Psoas muscle (tissue), 8 donors: ENCODE measurements at places on chromosomes 13 and 19.

- peak; percentile 61 for DNase-seq
Measured at GRCh38 chr19:40365613-40366401, 17.3 kb downstream of the PLD3 start.

- DNase-seq: no peak
Measured at GRCh38 chr13:60214213-60215055, 50.7 kb upstream of the DIAPH3 start.

GRCh38 chr19:54211235-54211634 lies 10.6 kb downstream of the RPS9 start:
- no peak for DNase-seq

DNA sequence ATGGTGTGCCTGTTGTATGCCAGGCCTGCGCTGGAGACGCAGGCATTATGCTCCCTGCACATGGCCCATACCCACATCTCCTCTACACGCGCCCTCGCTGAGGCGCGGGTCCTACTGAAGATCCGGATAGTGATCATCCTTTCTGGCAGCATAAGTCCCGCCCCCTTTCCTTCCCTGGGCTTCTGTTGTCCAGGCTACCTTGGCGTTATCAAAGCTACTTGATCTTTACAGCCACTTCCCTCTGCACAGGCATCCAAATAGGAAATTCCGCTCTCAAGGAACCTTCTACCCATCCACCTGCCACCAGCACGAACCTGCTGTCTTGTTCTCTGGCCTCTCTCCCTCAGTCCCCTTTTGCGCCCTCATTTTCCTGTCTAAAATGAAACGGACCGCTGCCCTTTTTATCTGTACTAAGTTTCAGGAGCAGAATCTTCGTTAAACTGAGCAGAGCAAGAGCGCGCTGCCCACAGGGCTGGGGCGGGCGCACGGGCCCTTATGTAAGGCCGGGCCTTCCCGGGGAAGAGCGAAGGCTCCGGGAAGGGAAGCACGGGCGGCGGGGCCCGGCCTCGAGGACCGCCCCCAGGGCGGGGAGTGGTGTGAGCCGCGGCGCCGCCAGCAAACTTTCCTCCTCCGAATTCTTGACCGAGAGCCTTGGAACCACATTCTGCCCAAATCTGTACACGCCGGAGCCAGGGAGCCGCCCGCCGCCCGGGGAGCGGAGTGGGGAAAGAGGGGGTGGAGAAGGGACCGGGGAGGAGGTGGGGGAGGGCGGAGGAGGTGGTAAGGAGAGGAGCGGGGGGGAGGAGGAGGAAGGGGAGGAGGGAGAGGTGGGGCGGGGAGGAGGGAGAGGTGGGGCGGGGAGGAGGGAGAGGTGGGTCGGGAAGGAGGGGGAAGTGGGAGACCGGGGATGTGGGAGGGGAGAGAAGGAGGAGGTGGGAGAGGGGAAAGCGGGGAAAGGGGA lies 920 bp upstream of the UBE2L5 start:
- peak; percentile 88 for DNase-seq

GRCh38 chr13:92806215-92806614 lies 420.4 kb upstream of the GPC6 start:
- no peak for DNase-seq

DNA sequence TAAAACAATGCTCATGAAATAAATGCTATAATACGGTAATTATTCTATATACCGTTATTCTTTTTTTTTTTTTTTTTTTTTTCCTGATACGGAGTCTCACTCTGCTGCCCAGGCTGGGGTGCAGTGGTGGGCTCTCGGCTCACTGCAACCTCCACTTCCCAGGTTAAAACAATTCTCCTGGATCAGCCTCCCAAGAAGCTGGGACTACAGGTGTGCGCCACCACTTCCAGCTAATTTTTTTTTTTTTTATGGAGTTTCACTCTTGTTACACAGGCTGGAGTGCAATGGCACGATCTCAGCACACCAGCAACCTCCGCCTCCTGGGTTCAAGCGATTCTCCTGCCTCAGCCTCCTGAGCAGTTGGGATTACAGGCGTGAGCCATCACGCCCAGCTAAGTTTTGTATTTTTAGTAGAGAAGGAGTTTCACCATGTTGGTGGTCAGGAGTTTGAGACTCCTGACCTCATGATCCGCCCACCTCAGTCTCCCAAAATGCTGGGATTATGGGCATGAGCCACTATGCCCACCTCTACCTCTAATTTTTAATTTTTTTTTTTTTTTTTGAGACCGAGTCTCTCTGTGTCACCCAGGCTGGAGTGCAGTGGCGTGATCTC lies 6.9 kb downstream of the PPP1R15A start:
- DNase-seq: no peak

DNA sequence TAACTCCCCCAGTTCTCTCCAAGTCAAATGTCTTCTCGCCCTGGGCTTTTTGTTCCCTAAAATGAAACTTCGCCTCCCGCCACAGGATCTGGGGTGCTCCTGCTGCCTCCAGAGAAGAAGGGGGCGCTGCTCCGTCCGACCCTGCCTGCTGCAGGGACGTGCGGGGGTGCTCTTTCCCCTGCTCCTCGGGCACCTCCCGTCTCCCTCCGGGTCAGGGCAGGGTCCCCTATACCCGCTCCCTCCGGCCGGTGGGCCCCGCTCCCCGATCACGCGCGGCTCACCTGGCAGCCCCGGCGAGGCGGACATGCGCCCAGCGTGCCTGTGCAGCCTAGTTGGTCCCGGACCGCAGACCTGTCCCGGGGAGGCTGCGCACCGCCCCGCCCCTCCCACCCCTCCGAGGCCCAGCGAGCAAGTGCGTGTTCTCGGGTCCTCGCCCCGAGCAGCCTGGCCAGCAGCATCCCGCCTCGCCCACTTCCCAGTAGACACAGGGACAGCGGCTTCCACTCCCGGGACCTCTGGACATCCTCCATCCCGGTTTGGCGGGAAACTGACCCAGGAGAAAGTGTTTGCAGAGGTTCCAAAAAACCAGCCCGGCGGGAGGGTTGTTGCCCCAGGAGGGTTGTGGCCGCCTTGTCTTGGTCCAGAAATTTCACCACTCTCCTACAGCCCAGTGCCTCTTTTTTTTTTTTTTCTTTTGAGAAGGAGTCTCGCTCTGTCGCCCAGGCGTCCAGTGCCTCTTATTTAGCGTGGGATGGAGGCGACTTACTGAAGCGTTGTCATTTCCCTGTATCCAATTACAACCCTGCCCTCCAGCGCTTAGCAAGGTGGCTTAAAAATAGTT lies at the start of gene OXGR1:
Gene OXGR1, minus strand, starts transcription at position 460 of the 841 bp plus-strand sequence. CDS start 6,717 bp downstream, outside the sequence.
- peak; percentile 52 for DNase-seq

- no peak for DNase-seq
Measured at GRCh38 chr19:30464162-30464561, 92.0 kb downstream of the ZNF536 start.

DNA sequence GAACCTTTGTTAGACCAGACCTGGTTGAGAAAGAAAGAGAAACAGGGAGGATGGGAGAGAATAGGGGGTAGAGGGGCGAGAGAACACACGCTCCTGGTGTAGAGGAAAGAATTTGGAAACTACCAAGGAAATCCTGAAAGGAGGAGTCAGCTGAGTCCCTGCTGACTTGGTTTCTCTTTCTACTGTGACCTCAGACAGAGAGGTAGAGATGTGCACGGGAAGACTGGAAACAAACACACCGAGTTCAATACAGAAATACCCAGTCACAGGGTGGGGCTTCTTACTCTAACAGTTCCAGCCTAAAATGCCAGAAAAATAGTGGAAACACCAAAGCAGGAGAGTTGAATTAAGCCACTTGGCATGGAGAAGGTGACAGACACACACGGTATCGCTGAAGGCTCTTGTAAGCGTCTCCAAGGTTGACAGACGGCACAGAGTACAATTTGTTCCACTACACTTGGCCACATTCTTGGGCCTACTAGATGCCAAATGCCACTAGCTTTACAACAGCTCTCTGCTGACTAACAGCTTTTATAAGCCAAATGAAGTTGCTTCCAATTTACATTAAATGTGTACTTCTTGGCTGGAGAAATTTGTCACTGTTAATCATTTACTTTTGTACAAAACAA lies 28.1 kb downstream of the LATS2 start:
- DNase-seq: no peak

- no peak for DNase-seq
Measured at GRCh38 chr13:50523307-50523706, 320.2 kb downstream of the DLEU7 start.

DNA sequence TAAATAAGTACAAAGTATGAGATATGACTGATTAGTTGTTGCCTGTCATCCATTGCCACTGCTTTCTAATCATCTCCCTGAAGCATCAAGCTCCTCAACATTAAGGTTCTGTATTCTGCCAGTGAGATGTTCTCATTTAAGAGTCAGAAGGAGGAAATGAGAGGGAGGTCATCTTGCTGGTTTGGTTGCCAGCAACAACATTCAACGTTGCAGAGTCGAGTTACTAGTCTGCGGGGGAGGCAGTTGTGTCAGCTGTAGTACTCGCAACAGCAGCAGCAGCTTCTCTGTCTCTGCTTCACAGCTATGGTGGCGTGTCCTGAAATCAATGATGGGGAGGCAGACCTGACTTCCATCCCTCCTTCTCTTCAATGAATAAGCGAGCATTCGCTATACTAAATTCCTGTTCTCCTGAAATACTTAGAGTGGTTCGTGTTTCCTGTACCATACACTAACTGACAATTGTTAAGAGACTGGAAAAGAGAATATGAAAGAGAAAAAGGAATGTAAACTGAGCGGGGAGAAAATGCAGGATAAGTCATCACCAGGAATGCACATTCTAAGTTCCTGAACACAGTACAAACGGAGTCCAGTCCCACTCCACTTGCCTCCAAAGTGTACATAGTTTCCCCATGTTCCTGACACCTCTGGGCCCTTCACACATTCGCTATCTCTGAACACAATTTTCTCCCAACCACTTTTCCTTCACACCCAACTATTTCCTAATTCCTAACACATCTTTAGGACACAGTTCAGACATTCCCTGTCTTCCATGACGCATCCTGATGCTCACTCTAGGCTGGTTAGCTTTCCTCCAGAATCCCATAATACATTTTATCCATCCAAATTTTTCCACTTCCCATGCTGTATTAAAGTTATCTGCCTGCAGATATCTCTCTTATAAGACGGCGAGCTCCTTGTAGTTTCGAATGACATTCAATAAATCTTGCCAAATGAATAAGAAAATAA lies 263.0 kb downstream of the KLF12 start:
- DNase-seq: no peak
